A549 treated with GW870086 at 1 μM for 4 hours (cell line): ENCODE measurements at places on chromosomes 2 and 18. TPM values are rescaled to one million over a fixed set of nuclear protein-coding genes. Genes with fewer than 3 reads are reported as not detected.

The CSRNP3 gene
- not detected in 5 replicates for total RNA-seq

The ABHD1 gene
- 0.98 to 2.3 TPM (median 1.5 TPM) in 5 replicates for total RNA-seq

The GAL3ST2 gene
- 0.10 to 0.34 TPM (median 0.13 TPM) in 5 replicates for total RNA-seq

The TNS1 gene
- total RNA-seq = 12.4 to 26.9 TPM (median 19.2 TPM) in 5 replicates

The LINC00305 gene
- total RNA-seq = not detected in 5 replicates

The SNTG2 gene
- total RNA-seq = not detected in 5 replicates

The CFAP65 gene
- total RNA-seq = 0.14 to 0.21 TPM (median 0.18 TPM) in 4 of 5 replicates, not detected in the other

The RFX8 gene
- total RNA-seq = not detected in 5 replicates
